ENCODE measurements at places on chromosomes 11 and 22.

DNA sequence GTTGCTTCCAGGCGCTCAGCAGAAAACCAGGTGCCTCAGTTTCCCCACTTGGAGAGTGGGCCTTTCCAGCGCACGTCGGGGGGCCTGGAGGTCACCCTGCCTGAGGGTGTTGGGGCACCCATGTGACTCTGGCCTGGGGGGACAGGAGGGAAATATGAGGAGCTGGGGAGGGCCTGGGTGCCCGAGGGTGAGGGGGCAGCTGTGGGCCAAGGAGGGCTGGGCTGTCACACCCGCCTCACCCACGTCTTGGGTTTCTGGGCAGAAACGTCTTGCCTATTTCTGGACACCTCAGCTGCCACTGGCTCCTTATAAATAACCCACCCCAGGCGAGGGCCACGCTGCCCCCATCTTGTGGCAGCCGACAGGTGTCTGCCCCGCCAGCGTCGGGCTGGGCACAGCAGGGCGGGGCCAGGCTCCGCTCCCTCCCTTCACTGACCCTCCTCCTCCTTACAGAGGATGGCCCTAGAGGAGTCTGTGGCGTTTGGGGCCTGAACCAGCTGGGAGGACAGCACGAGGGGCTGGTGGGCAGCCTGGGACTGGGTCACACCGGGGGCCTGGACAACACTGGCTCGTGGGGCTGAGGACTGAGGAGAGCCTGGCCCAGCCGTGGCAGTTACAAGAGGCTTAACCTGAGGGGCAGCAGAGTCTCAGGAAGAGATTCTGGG, 1.5 kb downstream of the TNNT3 start:
- no peak for DNase-seq

- peak; percentile 79 for DNase-seq
These were observed 6.9 kb downstream of the C11orf68 start for GRCh38 chr11:65911682-65912568.

DNA sequence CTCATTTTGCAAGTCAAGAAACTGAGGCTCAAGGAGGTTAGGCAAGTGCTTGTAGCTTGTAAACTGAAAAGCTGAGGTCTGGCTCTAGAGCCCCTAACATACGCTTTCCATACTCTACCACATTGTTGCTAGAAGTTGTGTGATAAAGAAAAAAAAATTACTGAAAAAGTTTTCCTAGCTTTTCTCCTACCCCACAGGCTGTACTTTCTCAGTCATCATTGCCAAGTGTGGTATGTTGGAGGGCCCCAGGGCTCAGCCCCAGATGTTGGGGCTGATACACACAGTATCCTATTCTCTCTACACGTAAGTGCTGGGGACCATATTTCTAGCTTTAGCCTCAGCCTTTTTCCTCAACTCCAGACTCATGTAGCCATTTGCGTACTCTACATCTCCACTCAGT, 16.0 kb downstream of the KREMEN1 start:
- no peak for DNase-seq

- no peak for DNase-seq
These were observed 36.0 kb upstream of the PICK1 start for GRCh38 chr22:38021206-38021605.

DNA sequence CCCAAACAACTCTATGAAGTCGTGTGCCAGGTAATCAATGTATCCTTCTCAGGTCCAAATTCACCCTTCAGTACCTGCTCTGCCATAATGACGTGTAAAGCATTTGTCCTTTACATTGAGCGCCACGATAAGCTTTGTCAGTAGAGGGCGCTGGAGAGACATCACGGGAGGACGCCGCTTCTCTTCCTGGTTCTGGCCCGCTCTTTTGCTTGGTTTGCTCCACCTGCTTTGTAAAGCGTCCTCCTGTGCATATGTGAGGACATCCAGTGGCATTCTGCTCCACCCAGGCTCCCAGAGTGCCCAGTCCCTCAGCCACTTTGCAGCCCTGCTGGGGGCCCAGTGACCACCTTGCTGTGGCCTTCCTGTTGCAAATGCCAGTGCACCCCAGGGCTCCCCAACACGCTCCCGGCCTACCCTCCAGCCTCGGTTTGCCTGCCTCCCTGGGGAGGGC, 61.1 kb downstream of the WT1 start:
- DNase-seq: peak; percentile 83

GRCh38 chr22:27397036-27397953, 404.3 kb downstream of the MN1 start:
- DNase-seq: no peak

- no peak for DNase-seq
These were observed 389.4 kb upstream of the CADM1 start for GRCh38 chr11:115893461-115894099.

DNA sequence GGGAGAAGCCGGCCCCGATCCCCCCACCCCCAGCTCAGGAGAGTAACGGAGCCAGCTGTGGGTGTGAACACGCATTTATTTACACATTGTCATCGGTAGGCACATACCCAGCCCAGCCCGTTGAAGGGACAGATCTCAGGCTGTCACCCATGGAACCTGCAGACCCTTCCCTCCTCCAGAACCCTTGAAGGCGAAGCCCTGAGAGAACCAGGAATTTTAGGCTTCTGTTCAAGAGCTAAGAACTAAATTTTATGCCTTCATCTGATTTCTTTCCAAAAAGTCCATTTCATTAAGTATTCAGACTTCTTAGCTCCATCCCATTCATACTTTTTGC, 379 bp upstream of the BRMS1 start:
- no peak for DNase-seq

- DNase-seq: peak; percentile 44
These were observed 43.5 kb downstream of the GGTLC2 start for GRCh38 chr22:22687638-22688500.

DNA sequence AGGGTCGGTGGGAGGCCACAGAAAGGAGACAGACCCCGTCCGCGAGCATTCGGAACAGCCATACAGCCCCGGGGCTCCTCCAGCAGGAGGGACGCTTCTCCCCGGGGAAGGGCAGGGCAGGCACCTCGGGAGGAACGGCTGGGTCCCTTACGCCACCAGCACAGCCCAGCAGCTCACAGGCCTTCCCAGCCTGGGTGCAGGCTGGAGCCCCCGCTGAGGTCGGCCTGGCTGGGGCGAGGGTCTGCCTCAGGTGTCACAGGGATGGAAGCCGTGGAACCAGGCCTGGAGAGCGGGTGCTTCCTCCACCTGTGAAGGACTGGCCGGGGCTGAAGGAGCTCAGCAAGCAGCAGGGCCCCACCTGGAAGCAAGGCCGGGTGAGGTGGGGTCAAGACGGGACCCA, 732.3 kb downstream of the BRD1 start:
- DNase-seq: no peak

GRCh38 chr11:94325681-94326080, 21.3 kb downstream of the IZUMO1R start:
- peak; percentile 85 for DNase-seq

GRCh38 chr11:4025248-4025966, 69.2 kb upstream of the RRM1 start:
- no peak for DNase-seq

- no peak for DNase-seq
These were observed 714.7 kb upstream of the TENM4 start for GRCh38 chr11:80155412-80156017.

GRCh38 chr22:46352276-46352675, 16.8 kb downstream of the TRMU start:
- DNase-seq: peak; percentile 24

DNA sequence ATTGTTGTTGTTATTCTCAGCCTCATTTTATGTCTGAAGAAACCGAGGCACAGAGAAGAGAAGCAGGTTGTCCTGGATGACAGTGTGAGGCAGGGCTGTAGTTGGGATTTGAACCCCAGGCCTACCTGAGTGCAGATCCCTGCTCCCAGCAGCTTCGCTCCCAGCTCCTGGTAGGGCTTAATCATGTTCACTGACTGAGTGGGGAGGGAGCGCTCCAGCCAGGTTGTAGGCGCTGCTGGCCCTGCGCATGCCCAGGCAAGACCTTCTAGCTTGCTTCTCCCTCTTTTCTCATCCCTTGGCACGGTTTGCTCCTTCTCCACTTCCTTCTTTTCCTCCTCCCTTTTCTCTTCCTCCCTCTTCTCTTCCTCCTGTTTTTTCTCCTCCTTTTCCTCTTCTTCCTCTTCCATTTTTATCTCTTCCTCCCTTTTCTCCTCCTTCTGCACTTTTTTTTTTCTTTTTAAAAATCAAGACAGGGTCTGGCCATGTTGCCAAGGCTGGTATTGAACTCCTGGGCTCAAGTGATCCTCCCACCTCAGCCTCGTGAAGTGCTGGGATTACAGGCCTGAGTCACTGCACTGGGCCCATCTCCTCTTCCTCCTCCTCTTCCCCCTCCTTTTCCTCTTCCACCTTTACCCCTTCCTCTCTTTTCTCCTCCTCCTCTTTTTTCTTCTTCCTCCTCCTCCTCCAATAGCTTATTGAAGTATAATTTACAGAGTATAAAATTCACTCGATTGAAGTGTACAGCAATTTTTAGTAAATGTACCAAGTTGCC, 109.3 kb downstream of the KIAA1671 start:
- DNase-seq: no peak

DNA sequence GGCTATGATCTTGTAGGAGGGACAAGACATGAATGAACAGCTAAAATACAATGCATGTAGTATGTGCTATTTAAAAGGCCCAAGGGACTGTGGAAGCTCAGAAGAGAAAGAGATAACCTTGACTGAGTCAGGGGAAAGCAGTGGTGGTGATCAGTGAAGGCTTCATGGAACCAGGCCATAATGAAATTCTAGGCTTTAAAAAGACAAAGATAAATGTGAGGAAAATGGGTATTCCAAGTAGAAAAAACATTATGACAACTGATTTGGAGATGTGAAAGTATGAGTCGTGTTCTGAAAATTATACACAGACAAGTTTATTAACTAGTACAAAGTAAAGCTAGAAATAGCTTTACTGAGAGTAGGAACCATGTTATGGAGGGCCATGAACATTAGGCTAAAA, 189.8 kb downstream of the SOX6 start:
- DNase-seq: no peak

DNA sequence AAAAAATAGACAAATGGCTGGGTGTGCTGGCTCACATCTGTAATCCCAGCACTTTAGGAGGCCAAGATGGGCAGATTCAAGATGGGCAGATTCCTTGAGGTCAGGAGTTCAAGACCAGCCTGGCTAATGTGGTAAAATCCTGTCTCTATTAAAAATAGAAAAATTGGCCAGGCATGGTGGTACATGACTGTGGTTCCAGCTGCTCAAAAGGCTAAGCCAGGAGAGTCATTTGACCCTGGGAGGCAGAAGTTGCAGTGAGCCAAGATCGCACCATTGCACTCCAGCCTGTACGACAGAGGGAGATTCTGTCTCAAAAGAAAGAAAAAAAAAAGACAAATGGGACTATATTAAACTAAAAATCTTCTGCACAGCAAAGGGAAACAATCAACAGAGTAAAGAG, 55.4 kb downstream of the USP35 start:
- DNase-seq: no peak

- DNase-seq: peak; percentile 69
These were observed 29.3 kb downstream of the OSBPL5 start for GRCh38 chr11:3135481-3136440.

DNA sequence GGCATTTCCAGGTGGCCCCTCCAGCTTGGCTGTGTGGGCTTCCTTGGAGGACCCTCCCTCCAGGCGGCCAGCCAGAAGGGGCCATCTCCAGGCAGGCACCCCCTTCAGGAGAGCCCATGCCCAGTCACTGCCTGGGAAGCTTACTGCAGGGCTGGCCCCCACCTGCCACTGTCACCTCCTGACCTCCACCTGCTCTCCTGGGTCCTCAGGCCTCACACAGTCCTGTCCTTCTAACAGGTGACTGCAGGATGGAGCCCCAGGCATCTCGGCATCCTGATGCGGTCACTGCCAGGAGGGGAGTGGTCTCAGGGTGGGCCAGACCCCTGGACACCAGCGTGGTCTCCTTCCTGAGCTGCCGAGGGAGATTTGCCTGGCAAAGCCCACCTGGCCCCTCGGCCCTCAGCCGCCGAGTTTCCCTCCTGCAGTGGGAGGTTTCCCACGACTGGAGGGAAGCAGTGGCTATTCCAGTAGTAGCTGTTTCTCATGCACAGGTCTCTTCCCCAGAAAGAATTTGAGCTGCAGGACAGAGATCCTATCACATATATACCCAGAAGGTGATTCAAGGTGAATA, 13.0 kb downstream of the TBX1 start:
- no peak for DNase-seq

DNA sequence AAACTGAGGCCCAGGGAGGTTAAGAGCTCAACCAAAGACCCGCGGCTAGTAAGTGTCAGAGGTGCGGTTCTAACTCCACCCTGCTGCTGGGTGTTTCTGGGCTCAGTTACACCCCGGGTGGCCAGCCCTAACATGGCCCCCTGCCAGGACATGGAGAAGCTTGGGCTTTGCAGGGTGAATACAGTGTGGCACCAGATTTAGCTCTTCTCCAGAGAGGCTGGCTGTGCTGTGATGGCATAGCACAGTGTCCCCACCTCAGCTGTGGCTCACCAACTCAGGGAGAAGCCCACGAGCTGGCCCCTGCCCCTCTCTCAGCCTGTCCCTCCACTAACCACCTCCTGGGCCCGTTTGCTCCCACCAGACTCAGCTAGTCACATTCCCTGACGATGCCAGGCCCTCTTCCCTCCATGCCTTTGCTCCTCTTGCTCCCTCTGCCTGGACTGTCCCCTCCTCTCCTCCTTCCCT, 7.0 kb downstream of the UCP3 start:
- no peak for DNase-seq

DNA sequence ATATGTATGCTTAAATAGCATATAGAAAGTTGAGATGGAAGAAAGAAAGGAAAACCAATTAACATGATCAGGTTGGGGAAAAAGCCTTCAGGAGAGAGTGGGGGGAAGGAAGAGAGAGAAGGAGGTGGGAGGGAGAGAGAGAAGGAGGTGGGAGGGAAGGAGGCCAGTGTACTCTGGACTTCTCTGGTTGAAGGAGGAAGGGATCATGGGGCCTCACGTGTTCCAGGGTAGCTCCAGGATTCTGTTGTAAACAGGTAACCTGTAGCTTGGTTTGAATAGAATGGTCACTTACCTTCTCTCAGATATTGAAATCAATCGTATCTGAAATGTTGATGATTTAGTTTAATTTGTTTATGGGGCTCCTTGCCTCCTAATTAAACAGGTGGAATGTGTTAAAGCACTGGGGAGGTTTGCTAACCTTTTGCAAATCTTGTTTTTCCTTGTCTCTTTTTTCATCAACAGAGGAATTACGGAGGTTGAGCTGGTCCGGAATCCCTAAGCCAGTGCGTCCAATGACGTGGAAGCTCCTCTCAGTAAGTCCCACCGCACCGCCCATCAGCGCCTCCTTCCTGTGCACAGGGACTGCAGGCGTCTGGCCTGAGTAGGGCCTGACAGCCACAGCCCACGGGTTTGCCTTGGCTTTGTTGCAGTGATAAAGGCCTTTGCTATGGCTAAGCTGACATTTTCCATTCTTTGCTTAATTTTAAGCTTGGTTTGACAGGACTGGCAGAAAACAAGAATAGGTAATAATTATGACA, 115.9 kb downstream of the TBC1D22A start:
- no peak for DNase-seq

- no peak for DNase-seq
These were observed 36.2 kb upstream of the BRSK2 start for GRCh38 chr11:1353383-1354124.

GRCh38 chr11:103055221-103055890, 36.6 kb downstream of the DCUN1D5 start:
- DNase-seq: no peak

Measured in H9 (cell line).